ENCODE measurements at places on chromosomes 13 and 19.

GRCh38 chr13:25806264-25806974 lies 245.4 kb downstream of the SHISA2 start:
- DNase-seq = no peak

GRCh38 chr19:4415352-4415751 lies 12.9 kb downstream of the CHAF1A start:
- DNase-seq = no peak

DNA sequence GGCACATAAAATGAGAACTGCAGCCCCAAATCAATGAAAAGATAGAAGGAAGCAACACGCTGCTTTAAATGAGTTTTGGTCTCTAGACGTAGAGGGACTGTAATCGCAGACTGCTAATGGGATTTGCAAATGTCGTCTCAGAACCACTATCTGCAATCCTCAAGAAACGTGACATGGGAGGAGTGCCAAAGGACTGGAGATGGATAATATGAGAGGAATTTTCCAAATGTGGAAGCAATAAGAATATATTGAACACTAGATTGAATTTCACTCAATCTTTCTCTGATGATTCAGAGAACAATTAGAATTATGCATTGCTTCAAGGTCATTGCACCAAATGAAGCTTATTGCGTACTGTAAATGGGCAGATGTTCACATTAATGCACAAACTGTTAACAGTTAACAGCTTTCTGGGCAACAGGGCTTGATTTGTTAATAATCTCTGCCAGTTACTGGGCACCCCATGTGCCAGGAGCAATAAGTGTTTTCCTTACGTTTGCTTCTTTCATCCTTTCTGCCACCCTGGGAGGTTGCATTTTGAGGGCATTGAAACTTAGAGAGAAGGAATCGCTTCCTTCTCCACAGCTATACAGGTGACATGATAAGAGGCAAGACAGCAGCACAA lies 62.8 kb upstream of the WASF3 start:
- DNase-seq = no peak

- DNase-seq = no peak
Observed at GRCh38 chr13:100657881-100658315, 16.7 kb downstream of the TMTC4 start.

DNA sequence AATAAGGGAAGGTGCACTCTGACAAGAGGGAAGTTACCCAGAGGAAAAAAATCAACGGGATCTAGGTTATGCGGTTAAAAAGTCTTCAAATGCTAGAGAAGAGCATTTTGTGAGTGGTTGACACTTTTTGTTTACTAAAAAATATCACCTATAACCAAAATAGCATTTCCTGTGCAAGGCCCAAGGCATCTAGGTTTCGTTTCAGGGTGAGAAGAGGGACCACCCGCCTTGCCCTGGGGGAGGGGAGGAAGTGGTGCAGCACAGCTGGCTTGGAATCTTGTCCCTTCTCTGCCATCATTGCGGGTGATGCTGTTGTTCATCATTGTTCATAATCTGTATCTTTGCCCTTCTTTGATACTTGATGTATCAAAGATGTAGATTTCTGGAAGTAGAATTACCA lies 80.6 kb downstream of the NUFIP1 start:
- DNase-seq = no peak

DNA sequence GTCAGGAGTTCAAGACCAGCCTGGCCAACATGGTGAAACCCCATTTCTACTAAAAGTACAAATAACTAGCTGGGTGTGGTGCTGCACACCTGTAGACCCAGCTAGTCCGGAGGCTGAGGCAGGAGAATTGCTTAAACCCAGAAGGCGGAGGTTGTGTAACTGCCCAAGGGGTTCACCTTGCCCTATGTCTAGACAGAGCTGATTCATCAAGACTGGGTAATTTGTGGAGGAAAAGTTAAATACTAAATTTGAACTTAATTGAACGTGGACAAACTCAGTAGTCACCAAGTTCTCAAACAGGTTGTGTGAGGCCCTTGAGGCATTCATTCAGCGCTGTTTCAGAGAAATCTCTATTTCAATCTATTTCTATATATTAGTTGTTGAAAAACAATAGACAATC lies 13.7 kb upstream of the ZNF486 start:
- DNase-seq = no peak

GRCh38 chr13:81051873-81052272 lies 710.9 kb upstream of the SPRY2 start:
- no peak for DNase-seq

- DNase-seq = peak; percentile 79
Observed at GRCh38 chr13:99656844-99657381, 155.6 kb downstream of the TM9SF2 start.

- DNase-seq = no peak
Observed at GRCh38 chr13:40651866-40652587, 14.4 kb downstream of the FOXO1 start.

DNA sequence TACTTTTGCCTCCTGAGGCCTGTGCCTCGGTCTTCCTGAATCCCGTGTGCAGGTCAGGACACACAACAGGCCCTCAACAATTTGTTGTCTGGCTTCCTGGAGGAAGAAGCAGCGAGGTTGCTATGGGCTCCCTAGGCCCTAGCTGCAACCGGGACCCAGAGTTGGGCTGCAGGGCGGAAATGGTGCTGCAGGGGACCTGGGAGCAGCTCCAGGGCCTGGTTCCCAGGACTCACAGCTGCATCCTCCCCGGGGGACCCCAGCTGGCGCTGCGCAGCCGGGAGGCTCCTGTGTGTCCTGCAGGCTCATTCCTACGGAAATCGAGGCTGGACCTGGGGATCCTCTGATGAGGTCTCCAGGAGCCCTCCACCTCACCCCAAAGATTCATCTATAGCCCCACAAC lies 999 bp upstream of the TNFAIP8L1 start:
- DNase-seq = no peak

DNA sequence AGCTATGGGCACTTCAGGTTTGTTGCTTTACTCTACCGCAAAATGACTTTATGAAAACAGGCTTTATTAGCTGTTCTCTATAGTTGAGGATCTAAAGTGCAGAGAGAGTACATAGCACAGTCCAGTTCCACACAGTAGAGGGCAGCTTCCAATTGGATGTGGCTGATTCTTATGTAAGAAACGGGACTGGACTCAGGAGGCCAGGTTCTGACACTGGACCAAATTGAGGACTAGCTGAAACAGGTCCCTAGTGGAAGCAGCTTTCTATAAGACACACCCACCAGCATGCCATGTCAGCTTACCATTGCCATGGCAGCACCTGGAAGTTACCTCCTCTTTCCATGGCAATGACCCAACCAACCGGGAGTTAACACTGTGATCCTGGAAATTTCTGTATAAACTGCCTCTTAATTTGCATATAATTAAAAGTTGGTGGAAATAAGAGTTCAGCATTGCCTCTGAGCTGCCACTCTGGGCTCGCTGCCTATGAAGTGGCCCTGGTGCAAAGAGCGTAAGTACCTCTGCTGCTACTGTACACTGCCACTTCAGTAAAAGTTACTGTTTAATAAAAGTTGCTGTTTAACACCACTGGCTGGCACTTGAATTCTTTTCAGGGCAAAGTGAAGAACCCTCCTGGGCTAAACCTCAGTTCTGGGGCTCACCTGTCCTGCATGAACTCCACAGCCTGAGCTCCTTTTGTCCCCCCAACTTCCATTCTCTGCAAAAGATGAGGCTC lies 211.9 kb upstream of the SLC10A2 start:
- no peak for DNase-seq

GRCh38 chr19:42197375-42197817 lies 20.1 kb downstream of the DEDD2 start:
- DNase-seq = no peak

GRCh38 chr19:3451451-3451866 lies 28.9 kb downstream of the SMIM24 start:
- no peak for DNase-seq

DNA sequence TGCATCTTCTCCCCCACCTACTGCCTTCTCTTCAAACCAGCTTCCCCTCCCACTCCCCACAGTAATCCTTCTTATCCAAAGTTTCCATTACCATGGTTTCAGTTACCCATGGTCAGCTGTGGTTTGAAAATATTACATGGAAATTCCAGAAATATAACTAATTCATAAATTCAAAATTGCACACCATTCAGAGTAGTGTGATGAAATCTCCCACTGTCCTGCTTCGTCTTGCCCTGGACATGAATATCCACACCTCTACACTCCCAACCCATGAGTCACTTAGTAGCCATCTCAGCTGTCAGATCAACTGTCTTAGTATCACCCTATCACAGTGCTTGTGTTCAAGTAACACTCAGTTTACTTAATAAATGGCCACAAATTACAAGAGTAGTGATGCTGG lies 3.8 kb upstream of the KCTD12 start:
- DNase-seq = no peak

DNA sequence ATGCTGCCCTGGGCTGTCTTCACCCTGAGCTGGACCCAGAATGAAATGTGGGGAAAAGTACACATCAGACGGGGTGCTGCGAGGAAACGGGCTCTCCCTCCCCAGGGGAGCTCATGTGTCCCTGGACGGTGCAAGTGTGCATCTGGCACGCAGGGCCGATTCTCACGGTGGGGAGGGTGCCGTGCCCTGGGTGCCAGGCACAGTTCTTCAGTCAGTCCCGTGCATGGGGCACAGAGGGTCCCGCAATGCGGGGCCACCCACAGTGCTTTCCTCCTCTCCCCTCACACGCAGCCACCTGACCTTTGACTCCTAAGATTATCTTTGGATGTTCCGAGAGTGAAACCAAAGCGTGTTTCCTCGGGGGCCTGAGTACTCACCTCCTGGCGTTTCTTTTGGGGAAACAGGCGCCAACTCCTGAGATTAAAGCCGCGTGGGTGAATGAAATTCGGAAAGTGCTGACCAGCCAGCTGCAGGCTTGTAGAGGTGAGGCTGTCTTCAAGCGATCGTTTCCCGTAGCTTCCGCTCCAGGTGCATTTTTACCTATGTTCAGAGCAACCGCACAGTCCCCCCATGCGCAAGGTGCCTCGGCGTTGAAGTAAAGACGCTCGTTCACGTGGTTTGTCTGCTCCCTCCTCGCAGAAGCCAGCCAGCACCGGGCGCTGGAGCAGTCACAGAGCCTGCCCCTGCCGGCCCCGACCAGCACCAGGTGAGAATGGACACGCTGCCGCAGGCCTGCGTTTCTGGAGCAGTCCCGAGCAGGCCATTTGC lies 17.5 kb upstream of the F7 start:
- DNase-seq = no peak

DNA sequence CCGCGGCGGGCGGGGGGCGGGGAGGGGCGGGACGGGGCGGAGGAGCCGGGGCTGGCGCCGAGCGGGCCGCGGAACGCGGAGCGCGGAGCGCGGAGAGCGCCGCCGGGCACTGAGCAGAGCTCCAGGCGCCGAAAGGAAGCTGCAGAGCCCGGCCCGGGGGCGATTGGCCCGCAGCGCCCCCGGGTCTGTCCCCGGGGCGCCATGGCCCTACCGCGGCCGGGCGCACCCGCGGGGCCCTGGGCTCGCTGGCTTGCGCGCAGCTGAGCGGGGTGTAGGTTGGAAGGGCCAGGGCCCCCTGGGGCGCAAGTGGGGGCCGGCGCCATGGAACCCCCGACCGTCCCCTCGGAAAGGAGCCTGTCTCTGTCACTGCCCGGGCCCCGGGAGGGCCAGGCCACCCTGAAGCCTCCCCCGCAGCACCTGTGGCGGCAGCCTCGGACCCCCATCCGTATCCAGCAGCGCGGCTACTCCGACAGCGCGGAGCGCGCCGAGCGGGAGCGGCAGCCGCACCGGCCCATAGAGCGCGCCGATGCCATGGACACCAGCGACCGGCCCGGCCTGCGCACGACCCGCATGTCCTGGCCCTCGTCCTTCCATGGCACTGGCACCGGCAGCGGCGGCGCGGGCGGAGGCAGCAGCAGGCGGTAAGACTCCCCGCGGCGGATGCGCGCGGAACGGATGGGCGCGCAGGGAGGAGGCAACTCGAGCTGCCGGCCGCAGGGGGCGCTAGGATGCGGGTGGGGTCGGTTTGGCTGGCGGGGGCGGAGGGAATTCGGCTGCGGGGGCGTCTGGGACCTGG lies at the start of gene PDE4A:
TSS of gene PDE4A (plus strand) at position 95 of the 796 bp plus-strand sequence. CDS start at position 322, 227 bp downstream.
- no peak for DNase-seq

DNA sequence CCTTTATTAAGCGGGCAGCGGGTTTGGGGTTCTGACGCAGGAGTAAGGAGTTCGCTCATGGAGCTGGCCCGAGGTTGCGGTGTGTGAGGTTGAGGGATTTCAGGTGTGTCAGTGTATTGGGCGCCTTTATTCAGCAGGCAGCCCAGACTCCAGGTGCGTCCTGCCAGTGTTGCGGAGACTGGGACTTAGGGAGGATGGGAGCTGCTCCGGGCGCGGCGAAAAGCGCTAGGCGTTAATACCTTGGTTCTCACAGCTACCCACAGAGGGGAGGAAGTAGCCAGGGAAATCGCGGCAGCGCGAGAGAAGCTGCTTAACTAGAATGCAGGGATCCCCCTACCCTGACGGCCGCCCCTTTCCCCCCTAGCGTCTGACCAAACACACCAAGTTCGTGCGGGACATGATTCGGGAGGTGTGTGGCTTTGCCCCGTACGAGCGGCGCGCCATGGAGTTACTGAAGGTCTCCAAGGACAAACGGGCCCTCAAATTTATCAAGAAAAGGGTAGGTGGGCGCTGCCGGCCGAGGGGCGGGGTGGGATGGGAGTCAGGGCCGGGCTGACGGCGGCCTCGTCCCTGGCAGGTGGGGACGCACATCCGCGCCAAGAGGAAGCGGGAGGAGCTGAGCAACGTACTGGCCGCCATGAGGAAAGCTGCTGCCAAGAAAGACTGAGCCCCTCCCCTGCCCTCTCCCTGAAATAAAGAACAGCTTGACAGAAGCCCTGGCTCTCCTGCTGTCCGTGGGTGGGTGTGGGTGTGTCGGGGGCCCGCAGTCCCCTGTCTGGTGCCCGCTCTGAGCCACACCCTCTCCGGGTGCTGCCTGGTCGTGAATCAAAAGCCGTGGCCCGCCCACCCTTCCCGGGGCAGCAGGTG lies 1.1 kb downstream of the RPL36 start:
- DNase-seq = no peak

- DNase-seq = no peak
Observed at GRCh38 chr19:46586294-46586693, 14.8 kb upstream of the CALM3 start.

DNA sequence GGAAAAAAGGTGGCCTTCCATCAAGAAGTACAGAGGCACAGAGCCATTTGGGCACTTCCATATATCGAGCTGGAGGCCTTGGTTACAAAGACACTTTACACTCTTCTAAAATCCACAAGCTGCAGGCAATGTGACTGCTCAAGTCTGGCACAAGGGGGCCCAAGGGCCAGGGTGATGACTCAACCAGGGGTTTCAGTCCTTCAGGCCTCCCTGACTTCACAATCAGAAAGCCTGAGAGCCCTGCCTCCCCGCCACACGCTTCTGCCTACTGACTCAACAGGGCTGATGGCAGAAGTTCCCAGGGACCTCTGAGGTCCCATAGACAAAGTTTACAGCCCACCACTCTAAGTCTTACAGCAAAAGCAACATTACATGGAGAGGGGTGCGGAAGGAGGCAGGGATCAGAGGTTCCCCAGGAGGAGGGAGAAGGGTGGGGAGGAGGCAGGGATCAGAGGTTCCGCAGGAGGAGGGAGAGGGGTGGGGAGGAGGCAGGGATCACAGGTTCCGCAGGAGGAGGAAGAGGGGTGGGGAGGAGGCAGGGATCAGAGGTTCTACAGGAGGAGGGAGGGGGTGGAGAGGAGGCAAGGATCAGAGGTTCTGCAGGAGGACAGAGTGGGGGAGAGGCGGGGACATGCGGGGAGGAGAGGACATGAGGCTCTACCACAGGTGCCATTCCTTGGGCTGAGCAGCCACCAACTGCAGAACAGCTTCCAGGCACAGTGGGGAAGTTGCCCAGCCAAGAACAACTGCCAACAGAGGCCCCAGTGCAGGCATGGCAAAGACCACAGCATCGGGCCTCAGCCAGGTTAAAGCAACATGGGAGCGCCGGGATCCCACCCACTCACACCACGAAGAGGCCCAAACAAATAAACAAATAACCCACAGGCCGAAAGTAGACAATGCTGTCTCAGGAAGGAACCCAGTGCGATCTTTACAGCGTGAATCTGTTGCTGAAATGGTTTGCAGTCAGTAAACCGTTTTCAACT lies 52.0 kb downstream of the SLC7A1 start:
- DNase-seq = no peak

All from brain pericyte (primary cell).